ENCODE measurements at places on chromosomes 3 and 15. TPM values are rescaled to one million over a fixed set of nuclear protein-coding genes. Genes with fewer than 3 reads are reported as not detected.

- DNase-seq = no peak
Measured at GRCh38 chr3:15217841-15218267, 11.8 kb downstream of the CAPN7 start.

DNA sequence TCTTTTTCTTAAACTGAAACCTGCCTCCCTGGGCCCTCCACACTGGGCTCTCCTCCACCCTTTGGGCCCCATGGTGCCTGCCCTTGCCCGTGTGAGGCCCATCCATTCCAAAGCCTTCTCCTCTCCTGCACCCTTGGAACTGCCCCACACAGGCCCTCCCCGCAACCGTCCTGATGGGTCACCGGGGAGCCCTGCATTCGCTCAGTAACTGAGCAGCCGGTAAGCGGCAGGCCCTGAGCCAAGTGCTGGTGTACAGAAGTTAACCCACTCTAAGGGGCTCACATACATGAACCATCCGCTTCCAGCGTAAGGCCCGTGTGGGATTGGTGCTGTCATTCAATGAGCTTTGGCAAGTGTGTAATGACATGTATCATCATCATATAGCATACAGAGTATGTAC, 5.4 kb upstream of the LRRC15 start:
- no peak for DNase-seq

GRCh38 chr3:11346416-11346815, 74.2 kb downstream of the ATG7 start:
- DNase-seq = no peak

DNA sequence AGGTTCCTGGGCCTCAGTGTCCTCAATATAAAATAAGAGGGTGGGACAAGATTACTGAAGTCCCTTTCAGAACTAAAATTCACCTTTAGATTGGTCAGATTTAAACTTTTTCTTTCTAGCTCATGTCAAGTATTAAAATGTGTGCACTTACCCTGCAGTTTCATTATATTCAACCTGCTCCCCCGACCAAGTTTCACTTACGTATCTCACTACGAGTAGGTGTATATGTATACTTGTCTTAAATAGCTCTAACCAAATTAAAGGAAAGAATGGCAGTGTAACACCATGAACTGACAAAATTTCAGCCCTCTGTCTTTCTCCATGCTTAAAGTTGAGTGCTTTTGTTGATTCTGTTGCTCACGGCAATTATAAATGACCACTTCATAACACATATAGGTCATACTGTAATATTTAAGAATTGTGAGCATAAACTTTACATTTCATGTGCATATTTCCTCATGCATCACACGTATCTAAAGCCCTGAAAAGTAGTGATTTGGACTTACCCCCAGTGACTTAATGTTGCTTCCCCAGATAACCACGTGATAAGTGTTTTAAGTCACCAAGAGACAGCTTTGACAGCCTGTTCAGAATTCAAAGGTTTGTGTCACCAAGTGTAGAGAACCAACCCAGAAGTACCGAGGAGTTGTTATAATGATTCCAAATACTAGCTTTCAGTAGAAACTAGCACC, 70.0 kb downstream of the PGPEP1L start:
- no peak for DNase-seq

- DNase-seq = no peak
Measured at GRCh38 chr15:75928680-75929608, 25.3 kb downstream of the FBXO22 start.

- no peak for DNase-seq
Measured at GRCh38 chr15:23467110-23467600, 20.1 kb upstream of the GOLGA6L2 start.

DNA sequence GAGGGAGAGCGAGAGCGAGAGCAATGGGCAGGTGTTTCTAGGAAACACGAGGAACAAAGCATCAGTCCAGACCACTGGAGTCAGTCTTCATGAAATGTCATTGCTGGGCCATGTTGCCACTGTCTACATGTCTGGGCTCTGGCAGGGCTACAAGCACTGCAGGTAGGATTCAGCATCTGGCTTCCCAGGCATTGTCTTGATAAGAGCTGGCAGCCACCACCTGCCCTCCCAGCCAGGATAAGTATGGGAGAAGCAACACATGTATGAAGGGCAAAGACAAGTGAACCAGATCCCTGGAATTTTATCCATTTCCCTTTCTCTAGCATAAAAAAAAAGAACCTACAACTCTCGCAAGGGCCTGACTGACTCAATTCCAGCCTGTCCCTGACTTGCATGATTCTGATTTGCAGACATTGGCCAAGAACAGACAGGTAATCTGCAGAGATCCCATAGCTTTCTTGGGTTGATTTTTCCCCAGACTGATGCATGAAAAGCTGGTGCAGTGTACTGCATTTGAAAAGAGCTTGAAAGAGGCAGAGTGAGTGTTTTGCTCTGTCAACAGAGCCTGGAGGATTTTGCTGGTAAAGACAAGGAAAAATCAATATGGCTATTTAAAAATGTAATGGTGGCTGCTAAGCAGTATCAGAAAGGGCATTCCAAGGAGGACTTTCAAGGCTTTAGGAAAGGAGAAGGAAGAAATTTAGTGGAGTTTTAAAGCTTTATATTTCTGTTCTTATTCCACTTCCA, 157.2 kb upstream of the MYRIP start:
- DNase-seq = no peak

- no peak for DNase-seq
Measured at GRCh38 chr15:60385620-60386552, 11.9 kb downstream of the ANXA2 start.

- DNase-seq = no peak
Measured at GRCh38 chr3:111684640-111685039, 89.5 kb upstream of the ZBED2 start.

DNA sequence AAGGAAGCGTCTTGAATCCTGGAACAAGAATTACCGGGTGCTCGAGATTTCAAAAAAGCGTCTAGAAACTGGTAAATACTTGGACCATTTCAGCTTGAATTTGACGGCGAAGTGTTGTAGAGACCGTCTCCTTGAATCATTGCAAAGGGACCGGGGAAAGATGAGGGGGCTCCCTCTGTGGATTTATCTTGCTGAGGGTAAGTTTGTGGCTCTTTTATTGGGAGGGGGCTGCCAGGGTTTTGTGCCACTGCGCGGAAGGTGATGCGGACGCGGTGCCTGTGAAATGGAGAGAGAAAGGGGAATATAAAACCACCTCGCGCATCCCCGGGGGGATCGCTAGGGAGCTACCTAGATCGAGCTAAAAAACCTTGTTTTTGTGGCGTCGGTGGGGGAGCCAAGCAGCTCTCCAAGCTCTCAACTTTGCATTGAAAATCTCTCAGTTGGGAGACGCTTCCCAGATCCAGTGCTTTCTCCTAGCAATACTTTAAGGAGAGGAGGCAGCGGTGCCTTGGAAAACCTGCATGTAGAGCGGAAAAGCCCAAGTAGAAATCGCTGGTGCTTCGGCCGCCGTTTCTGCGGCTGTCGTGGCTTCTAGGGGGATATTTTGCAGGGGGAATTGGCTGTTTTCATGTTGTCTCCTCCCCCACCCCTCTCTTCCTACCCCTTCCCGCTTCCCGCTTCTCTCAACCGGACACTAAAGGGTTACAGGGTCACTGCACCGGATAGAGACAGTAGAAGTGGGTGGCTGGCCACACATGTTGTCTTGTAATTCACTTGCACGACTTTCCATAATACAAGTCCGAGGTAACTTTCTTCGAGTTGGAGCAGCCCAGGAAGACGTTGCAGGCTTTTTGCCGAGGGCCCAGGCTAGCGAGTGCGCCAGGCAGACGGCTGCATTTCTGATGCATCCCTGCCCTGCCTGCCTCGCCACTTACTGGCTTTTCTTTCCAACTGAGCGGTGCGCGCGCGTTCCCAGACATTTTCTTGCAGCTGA, 187.6 kb downstream of the NLGN1 start:
- DNase-seq = peak; percentile 60

GRCh38 chr15:89307791-89308190, 26.8 kb downstream of the POLG start:
- no peak for DNase-seq

DNA sequence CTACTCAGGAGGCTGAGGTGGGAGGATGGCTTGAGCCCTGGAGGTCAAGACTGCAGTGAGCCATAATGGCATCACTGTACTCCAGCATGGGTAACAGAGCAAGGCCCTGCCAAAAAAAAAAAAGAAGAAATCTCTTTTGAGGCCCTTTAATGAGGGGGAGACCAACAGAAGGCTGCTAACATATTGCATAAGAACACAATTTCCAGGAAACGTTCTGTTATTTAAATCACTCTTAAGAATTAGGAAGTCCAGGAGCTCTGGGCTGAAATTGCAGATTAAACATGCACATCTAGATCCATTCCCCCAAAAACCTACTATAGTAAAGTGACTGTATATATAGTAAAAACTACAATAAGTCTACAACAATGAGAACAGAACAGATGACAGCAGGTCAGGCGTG, 16.1 kb upstream of the BLM start:
- DNase-seq = no peak

DNA sequence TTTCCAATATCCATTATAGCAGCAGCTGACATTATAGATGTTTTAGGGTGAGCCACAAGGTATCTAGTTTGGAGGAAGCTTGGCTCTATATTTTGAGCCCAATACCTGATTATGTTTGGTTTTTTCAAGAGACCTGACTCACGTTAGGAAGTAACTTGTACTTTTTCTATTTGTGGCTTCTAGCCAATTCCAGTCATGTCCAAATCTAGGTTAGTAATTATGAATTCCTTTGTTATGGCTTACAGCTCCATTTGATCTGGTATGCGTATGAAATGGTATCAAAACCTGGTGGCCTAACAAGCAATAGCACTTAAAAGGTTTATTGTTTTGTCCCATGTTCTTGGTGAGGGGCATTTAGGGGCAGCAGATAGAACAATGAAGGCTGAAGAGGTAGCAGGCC, 115.9 kb downstream of the TOP2B start:
- DNase-seq = no peak

GRCh38 chr3:83523470-83524073, 1435.2 kb upstream of the CADM2 start:
- no peak for DNase-seq

GRCh38 chr3:99901200-99901926, 83.7 kb downstream of the CMSS1 start:
- DNase-seq = no peak

DNA sequence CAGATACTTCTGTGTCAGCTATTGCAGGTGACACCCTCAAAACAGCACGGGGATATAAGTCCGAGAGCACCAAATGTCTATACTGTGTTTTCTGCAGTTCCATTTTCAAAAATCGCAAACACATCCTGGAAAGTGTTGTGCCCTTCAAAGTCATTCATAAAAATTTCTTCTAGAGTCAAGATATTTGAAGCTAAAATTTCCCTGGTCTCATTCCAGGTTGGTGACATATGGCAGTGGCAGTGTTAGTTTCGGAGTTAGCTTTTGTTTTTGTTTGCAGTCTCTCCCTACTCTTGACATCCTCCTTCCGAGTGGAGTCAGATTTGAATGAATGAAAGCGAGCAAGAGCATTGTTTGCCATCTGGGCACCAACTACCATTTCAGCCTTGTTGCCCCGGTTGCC, 3.2 kb upstream of the FSIP1 start:
- no peak for DNase-seq

DNA sequence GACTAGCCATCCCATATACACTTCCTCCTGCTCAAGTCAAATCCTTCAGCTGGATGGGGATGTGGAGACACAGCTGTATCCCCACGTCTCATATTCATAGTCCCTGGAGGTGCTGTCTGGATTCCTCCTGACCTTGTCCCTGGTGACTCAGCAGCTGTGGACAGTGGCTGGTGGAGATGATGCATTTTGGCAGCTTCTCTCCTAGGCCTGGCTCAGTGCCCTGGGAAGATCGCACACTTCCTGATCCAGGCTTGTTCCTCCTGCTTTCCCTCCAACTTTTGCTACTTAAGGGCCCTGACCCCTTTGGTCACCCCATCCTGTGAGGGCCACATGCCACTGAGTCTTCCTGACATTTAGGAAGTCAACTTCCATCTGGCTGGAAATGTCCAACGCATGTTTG, 44.4 kb downstream of the ADAMTSL3 start:
- DNase-seq = no peak

DNA sequence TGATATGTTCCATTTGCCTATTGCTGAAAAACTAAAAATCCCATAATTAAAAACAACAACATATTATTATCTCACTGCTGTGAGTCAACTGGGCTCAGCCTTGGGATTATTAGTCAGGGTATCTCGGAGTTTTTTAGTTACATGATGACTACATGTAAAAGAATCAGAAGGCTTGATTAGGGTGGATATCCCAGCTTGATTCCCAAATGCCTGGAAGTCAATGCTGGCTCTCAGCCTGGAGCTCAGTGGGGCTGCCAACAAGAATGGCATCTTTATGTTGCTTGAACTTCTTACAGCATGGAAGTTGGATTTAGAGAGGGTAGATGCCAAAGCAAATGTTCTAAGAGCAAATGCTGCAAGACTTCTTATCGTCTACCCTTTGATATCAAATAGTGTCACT, 278.5 kb downstream of the PLOD2 start:
- DNase-seq = no peak

DNA sequence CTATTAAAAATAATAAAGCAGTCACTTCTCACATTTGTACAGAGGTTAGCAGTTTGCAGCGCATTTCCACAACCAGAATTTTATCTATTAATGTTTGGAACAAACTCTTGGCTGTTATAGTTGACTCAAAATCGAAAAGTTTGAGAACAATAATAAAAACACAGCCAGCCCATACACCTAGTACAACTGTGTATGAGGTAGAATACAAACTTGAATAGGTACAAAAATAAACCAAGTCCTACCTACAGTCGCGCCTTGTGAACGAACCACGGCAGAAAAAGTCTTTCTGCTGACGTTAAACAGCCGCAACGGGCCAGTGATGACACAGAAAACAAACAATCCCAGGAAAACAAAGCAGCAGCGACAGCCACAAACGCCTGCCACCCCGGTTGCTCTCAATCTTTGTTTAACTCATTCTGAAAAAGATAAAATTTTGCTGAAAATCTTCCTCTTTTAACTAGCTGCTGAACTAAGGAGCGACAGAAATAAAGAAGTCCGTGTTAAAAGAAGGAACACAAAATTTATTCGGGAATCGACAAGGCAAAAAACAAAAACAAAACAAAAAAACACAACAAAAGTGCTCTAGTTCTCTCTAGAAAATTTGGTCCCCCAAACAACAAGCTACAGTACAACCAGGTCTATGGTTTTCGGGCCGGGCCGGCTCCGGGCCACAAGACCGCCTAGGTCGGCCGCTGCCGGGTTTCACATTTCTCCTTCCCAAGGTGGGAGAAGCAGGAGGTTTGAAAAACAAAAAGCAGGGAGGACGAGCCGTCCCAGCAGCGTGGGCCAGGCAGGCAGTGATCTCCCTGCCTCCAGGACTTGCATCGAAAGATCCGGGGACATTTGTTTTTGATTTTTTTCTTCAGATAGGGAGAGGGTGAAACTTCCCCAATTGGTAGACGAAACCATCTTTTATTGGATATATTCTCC, 2.9 kb downstream of the FOXL2 start:
- DNase-seq = no peak

- DNase-seq = no peak
Measured at GRCh38 chr3:152019508-152019907, 146.1 kb downstream of the SUCNR1 start.

GRCh38 chr3:170117134-170117533, 64.4 kb downstream of the PHC3 start:
- no peak for DNase-seq

MESP2 gene
- polyA plus RNA-seq = not detected

CD96 gene
- polyA plus RNA-seq = 1.1 TPM

GOLGA8H gene
- polyA plus RNA-seq = 2.0 TPM

EPHB1 gene
- polyA plus RNA-seq = 2.9 TPM

GNAT1 gene
- polyA plus RNA-seq = not detected

CCDC13 gene
- 1.4 TPM for polyA plus RNA-seq

ZPLD1 gene
- polyA plus RNA-seq = not detected

All from left lung (tissue), 14 donors.